Mesenchymal stem cell (in vitro differentiated cells and primary cell): ENCODE measurements at places on chromosomes 5 and 9.

DNA sequence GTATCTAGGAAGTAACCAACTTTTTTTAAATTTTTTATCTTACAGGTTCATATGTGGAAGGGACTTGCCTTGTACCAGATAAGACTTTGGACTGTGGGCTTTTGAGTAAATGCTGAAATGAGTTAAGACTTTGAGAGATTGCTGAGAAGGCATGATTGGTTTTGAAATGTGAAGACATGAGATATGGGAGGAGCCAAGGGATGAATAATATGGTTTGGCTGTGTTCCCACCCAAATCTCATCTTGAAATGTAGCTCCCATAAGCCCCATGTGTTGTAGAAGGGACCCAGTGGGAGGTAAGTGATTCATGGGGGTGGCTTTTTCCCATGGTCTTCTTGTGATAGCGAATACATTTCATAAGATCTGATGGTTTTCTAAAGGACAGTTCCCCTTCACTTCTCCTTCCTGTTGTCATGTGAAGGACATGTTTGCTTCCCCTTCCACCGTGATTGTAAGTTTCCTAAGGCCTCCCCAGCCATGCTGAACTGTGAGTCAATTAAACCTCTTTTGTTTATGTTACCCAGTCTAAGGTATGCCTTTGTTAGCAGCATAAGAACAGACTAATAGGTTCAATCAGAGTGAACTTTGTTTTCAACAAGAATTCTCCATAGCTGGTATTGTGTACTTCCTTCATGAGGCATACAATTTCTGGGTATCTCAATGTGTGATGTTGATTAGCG is 535.6 kb upstream of the MEF2C start:
- DNase-seq = no peak

DNA sequence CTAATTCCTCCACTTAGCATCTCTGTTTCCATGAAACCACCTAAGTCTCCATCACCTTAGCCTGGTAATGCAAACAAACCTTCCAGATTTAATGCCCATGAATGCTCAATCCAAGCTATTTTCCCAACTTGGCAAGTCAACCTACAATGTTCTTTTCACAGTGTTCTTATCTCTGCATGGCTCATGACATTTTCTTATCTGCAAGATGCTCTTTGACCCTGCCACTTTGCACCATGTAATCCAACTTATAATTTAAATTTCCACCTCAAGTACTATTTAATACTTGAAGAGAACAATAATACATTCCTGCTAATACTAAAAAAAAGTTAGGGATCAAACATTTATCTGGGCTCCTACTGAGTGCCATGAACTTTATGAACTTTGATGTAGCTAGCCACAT is 164.3 kb downstream of the TMEM232 start:
- no peak for DNase-seq

DNA sequence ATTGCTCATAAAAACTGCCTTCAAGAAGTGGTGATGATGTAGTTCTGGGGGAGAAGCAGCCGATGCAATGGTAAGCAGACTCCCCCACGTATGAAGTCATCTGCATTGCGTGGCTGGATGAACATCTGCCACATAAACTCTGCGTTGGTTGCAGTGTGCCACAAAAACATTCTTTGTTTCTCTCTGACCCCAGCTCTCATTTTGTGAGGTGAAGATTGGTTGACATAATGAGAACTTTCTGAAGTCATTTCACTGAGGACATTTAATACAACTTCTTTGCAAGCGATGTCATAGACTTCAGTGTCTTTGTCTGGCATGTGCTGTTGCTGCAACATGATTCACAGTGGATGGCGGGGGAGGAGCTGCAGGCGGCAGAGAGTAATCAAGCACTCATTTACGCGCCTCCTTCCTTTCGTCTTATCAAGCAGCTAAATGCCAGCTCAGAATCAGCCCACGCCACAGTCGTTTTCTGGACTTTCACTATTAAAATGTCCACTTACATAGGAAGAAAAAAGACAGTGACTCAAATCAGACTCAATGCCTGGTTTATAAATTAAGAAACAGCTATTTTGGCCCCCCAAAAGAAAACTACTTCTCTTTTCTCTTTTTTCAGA is 91.5 kb upstream of the NFIL3 start:
- peak; percentile 90 for DNase-seq

- peak; percentile 33 for DNase-seq
These were observed 265.5 kb upstream of the ADAMTSL1 start for GRCh38 chr9:18208166-18209059.

DNA sequence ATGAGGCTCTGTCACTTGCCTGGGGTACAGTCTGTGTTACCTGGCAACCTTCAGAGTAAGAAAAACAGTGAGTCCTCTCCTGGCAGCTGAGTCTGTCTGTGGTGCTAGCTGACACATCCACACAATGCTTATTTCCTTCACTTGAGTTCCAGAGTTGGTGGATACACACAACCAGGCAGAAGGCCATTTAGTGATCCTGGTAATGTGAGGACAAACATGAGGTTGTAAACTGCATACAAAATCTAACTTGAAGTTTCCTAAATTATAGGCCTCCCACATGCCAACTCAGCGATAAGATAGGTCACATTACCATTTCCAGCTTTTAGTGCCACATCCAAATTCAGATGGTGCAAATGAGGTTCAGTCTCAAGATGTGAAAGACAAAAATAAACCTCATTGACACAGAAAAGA is 125.5 kb downstream of the DCP2 start:
- no peak for DNase-seq

DNA sequence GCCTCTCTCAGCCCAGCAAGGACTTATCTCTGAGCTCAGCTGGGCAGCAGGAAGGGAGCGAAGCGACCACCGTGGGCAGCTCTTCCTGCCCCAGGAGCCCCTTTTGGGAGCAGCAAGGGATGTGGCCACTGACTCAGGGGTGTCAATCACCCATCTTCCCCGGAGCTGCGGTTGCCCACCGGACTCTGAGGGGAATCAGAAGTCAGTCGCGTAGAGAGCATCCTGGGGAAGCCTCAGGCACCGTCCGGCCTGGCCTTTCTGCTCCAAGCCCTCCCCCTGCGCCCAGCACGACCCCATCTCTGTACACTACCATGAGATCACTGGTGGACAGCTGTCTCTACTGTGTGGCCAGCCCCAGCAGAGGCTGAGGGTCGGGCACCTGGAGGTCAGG is 24.6 kb downstream of the GFI1B start:
- no peak for DNase-seq

DNA sequence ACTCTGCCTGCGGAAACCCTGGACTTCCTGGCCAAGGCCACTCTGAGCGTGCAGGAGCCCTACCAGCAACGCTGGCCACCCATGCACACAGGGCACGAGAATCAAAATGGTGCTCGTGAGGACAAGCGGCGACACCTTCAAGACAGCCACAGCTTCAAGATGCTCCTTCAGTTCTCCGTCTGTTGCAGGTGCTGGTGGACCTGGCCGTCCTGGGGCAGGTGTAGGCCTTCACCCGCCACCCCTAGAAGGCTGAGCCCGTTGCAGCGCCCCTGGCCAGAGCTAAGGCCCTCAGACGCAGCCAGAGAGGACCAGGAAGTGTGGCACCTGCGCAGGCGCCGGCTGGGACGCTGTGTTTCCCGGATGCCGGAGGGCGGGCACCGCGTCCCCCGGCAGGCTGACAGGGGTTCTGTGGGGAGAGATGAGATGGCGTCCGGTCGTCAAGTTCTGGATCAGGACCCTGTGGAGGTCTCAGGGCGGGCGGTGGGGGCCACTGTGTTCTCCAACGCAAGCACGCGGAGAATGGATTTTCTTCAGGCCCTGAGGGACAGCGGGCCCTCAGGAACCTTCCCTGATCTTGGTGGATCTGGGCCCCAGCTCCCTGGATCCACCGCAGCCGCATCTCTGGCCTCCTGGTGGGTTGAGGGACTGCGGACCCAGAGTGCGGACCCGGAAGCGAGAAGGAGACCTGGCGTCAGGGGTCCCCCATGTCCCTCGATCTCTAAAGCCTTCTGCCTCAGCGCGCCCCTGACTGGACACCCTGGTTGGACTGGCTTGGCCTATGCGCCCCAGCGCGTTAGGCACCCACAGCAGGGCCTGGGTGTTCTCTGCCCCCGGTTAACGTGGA is 1770.8 kb upstream of the CDH9 start:
- no peak for DNase-seq

GRCh38 chr9:93298498-93299417 is 114.8 kb downstream of the WNK2 start:
- DNase-seq = no peak

DNA sequence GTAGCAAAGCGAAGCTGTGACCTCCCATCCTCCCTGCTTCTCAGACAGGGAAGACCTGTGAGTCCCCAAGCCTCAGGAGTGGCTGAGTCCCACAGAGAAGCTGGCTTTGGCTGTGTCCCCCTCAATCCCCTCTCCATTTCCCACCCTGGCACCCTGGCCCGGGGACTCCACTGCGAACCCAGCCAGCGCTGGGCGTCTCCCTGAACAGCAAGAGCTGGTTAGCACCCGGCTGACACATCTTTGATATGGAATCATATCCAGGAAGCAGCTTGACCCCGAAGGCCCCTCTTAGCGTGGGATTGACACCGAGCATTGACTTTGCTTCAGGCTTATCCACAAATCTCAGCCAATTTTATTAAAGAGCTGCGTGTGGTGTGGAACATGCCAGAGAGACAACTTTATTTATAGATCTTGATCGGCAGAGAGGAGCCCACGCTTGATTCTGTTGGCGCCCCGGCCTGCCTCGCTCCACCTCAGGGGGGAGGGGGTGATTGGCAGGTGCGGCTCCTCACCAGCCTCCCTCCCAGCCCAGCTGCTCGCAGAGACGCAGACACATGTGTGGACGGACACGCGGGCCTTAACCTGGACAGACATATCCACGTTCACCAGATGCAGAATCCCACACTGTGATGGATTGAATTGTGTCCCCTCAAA is 120.7 kb upstream of the MVB12B start:
- no peak for DNase-seq

GRCh38 chr5:150661086-150661485 is at the start of gene MYOZ3:
MYOZ3 (plus strand) TSS chr5:150661251; CDS start chr5:150662942, 1,691 bp downstream.
- no peak for DNase-seq

GRCh38 chr5:32473072-32473471 is 28.5 kb upstream of the ZFR start:
- DNase-seq = no peak

DNA sequence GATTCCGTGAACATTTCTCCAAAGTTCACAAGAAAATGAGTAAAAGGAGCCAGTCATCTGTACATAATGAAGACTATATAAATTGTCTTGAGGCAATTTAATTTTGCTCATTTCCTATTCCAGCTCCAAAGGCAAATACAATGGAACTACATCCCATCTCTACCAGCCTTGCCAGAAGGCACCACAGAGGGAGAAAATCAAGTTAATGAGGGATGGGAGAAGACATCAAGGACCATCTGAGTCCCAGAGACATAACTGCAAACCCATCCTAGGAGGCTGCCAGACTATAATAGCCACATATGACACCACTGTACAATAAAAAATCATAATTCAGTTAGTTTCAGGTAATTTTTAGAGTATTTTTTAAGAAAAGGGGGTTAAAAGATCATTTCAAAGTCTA is 136.3 kb upstream of the RGMB start:
- no peak for DNase-seq

- no peak for DNase-seq
These were observed 399.2 kb downstream of the IRX2 start for GRCh38 chr5:2352101-2352861.

- DNase-seq = no peak
These were observed 85.7 kb downstream of the SERINC5 start for GRCh38 chr5:80170117-80170535.

GRCh38 chr9:38421498-38422211 is 2.6 kb downstream of the IGFBPL1 start:
- DNase-seq = no peak

DNA sequence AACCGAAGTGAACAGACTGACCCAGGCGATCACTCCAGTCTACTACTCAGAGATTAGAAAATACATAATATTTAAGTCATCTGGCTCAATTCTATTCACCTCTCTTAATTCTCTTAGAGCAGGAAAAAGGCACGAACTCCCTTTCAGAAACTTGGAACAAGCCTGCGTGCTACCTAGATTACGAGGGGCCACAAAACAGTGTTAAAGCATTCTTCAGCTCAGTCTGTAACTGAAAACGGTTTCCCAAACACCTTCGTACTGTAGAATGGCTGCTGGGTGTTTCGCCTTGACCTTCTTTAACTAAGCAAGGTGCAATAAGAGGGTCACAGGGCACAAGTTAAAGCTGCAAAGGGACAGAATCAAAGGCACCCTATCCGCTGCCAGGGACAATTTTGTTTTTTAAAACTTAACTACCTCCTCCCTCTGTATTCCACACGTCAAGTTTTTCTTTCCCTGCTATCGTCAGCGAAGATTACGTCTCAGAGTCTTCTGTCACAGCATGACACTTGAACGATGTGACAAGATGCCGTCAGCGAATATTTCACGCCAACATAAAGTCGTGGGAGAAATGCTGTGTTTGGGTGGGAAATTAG is 687 bp downstream of the LYSMD3 start:
- peak; percentile 62 for DNase-seq

DNA sequence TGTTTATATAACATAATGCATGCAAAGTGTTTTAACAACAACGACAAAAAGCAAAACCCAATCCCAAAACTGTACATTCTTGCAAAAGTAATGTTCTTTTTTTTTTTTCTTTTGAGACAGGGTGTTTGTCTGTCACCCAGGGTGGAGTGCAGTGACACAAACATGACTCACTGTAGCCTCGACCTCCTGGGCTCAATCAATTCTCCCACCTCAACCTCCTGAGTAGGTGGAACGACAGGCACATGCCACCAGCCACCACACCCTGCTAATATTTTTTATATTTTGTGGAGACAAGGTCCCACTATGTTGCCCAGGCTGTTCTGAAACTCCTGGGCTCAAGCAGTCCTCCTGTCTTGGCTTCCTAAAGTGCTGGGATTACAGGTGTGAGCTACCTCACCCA is 13.6 kb upstream of the HAVCR1 start:
- no peak for DNase-seq

- DNase-seq = no peak
These were observed 29.4 kb upstream of the ADAMTS2 start for GRCh38 chr5:179374506-179375235.

DNA sequence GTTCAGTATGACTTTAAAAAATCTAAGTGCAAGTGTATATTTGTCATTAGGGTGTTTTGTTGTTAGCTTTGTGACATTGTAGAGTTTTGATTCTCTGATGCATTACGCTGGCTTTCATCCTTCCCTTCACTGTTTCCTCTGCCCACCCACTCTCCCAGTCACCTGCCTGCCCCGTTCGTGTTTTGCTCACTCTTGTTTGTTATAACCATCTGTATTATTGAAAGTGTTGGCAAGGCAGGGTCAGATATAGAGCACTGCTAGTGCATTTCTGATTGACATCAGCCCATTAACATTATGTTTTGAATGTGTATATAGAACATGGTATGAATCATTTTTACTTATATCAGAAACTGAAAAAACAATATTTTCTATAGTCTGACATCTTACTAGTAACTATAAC is 27.3 kb downstream of the SCGB3A1 start:
- no peak for DNase-seq

- DNase-seq = no peak
These were observed 1799.9 kb upstream of the ACO1 start for GRCh38 chr9:30584559-30584958.

DNA sequence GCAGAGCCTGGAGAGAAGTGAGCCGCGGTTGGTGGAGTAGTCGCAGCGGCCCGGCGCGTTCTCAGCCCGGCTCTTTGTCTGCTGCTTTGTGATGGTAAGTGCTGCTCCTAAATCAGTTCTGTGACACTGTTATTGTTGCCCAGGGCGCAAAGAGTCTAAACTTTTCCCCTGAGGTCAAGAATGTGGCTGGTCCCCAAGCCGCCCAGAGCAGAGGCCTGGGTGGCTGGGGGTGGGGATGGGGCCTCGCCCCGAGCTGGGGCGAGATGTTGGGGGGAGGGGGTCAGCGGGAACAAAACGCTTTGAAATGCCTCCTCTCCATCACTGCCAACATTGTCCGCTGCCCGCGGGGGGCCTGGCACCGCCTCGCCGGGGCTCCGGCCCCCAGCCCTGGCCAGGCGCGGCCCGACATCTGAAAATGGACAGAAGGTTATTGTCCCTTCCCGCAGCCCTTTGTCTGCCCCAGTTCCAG is 11.7 kb upstream of the CERCAM start:
- DNase-seq = no peak
